ENCODE measurements at places on chromosomes 6 and 20.
A peak's percentile ranks its signal among the peaks of the same experiment; 100 is the strongest.

DNA sequence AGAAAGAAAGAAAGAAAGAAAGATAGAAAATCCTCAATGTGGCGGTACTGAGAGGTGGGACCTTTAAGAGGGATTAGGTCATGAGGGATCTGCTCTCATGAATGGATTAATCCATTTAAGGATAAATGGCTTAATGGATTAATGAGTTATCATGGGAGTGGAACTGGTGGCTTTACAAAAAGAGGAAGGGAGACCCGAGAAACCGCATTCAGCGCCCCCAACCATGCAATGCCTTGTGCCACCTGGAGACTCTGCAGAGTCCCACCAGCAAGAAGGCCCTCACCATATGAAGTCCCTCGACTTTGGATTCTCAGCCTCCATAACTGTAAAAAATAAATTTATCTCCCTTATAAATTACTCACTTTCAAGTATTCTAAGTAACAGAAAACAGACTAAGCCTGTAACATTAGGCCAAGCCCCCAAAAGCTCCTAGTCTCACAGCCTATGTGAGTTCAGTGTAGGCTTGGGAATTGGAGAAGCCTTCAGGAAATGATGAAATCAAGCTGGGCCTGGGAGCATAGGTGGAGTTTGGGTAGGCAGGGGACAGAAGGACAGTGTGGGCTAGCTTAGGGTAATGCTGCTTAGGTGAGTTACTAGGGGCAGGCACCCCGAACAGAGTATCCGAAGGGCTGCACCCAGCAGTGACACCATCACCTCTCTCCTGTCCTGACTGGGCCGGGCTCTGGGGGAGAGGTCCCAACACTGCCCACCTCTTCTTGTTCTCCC, 36.2 kb upstream of the RNF24 start:
- DNase-seq: no peak

- DNase-seq: no peak
Measured at GRCh38 chr20:60240986-60241385, 282.8 kb downstream of the CDH26 start.

- peak; percentile 92 for DNase-seq
Measured at GRCh38 chr6:79810871-79811270, 136.5 kb downstream of the ELOVL4 start.

DNA sequence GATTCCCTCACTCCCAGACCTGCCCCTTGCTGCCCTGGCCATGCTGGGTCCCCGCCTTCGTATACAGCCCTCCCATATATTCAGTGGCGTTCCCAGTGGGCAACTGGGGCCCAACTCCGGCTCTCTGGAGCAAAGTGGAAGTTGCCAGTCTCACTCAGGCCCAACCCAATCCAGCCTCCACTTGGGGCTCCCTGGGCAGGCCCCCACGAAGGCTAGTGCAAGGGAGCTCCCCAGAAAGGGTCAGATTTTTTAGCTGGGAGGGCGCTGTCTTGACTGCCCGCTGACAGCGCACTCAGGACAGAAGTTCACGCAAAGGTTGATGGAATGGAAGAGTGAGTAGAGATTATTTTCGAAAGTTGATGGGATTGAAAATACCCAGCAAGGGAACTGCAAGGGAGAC, 5.9 kb downstream of the TP53TG5 start:
- no peak for DNase-seq

GRCh38 chr6:93915961-93916360, 496.6 kb upstream of the EPHA7 start:
- DNase-seq: no peak

Data from NCI-H748 treated with DMSO at 0.1 percent for 48 hours (cell line).